ENCODE measurements at places on chromosomes 4 and X.
A peak's percentile ranks its signal among the peaks of the same experiment; 100 is the strongest.

GRCh38 chrX:37380924-37381323 lies 31.8 kb downstream of the PRRG1 start:
- no peak for DNase-seq

DNA sequence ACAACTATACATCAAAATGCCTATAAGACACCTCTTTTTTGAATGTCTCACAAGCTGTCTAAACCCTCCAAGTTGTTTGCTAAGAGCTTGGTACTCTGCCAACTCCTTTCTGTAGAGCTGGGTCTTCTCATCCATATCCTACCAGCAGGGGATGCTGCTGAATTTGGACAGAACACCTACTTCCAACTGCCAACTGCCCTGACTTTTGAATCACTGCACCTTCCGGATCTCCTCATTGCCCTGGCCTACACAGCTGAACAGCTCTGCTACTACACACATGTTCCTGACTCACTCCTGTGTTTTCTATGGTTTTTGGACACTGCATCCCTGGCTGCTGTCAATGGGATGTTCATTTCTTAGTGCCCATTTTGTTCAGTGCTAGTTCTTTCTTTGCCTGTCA lies 18.7 kb downstream of the FAM184B start:
- no peak for DNase-seq

DNA sequence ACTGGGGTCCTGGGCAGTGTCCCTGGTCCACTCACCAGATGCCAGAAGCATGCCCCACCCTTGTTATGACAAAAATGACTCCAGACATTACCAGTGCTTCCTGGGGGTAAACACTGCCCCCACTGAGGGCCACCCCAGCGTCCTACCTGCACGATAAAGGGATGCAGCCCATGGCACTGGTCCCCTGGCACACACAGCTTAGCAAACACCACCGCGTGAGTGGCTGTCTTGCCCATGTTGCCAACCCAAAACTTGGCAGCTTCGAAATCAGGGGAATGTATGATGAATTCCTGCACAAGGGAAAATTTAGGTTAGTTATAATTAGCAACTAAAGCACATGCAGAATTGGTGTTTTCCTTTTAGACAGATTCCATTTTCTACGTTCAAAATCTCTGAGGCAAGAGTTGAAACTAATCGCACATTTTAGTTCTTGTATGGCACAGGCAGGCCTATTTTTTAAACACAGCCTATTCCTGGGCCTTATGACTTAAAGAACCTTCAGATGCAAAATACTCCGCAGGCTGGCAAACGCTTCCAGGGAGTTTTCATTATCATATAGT lies 30.4 kb downstream of the ACOX3 start:
- no peak for DNase-seq

- no peak for DNase-seq
Measured at GRCh38 chr4:81652069-81652478, 180.4 kb upstream of the RASGEF1B start.

DNA sequence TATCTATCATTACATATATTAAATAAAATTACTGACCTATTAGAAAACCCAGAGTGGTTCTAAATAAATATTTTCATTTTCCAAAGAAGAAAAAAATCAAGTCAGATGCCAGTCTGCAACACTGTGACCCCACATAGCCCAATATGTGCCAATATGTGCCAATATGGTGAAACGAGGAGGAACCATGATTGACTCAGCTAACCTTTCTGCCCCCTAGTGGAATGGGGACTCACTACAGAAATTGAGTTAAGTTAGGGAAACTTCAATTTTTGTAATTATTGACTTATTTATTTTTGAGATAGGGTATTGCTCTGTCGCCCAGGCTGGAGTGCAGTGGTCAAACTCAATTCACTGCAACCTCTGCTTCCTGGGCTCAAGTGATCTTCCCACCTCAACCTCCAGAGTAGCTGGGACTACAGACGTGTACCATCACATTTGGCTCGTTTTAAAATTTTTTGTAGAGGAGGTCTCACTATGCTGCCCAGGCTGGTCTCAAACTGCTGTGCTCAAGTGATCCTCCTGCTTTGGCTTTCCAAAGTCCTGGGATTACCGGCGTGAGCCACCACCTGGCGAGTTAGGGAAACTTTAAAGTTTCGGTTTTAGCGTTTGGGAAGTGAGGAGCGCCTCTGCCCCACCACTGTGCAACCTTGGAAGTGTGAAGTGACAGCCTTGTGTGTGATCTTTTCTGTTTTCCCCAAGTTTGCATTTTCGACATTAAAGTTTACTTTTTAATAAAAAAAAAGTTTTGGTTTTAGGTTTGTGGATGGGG lies 116.8 kb upstream of the SHISA3 start:
- DNase-seq = peak; percentile 12

GRCh38 chrX:3244955-3245354 lies 101.5 kb downstream of the MXRA5 start:
- DNase-seq = no peak

DNA sequence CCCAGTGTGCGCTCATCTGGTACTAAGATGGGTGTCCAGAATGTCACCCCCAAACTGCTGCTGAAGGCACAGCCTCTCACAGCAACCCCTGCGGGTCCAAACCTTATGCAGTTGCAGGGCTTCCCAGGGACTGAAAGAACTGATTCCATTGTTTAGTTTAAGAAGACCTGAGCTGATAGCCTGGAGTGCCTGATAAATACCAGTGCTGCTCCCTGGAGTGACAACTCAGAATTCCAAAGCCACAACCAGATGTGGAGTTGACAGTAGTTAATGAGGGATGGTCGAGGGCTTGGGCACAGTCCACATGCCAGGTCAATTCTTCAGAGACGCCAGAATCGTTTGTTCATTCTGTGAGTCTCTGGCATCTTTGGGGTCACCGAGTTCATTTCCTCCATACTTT lies 71.2 kb downstream of the LNX1 start:
- DNase-seq = no peak

DNA sequence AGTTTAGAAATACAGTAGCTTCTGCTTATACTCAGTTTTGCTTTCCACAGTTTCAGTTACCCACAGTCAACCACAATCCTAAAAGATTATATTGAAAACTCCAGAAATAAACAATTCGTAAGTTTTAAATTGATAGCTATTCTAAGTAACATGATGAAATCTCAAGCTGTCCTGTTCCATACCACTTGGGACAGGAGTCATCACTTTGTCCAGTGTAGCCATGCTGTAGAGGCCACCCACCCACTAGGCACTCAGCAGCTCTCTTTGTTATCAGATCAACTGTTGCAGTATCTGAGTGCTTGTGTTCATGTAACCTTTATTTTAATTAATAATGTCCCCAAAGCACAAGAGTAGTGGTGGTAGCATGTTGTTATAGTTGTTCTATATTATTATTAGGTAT lies 117.5 kb upstream of the IQCM start:
- DNase-seq = no peak

GRCh38 chr4:45989775-45990174 lies 134.1 kb downstream of the GABRG1 start:
- no peak for DNase-seq

Data from NCI-H774 (cell line).